ENCODE measurements at places on chromosomes 16 and 17. TPM values are rescaled to one million over a fixed set of nuclear protein-coding genes. Genes with fewer than 3 reads are reported as not detected.

DNA sequence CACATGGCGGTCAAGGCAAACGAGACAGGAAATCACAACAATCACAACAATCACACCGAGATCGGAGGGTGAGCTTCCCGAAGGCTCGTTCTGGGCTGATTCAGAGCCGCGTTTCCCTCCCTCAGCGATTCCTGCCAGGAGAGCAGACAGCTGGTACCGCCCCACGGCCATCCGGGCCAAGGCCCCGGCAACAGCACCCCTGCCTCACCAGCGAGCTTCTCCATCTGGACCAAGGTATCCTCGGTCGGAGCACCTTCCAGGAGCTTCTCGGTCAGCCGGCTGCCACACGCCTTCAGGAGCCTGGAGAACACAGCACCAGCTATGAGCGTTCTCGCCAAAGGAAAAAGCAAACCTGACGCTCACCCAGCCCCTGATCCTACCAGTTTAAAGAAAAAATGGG, 15.2 kb upstream of the PLD6 start:
- no peak for DNase-seq

DNA sequence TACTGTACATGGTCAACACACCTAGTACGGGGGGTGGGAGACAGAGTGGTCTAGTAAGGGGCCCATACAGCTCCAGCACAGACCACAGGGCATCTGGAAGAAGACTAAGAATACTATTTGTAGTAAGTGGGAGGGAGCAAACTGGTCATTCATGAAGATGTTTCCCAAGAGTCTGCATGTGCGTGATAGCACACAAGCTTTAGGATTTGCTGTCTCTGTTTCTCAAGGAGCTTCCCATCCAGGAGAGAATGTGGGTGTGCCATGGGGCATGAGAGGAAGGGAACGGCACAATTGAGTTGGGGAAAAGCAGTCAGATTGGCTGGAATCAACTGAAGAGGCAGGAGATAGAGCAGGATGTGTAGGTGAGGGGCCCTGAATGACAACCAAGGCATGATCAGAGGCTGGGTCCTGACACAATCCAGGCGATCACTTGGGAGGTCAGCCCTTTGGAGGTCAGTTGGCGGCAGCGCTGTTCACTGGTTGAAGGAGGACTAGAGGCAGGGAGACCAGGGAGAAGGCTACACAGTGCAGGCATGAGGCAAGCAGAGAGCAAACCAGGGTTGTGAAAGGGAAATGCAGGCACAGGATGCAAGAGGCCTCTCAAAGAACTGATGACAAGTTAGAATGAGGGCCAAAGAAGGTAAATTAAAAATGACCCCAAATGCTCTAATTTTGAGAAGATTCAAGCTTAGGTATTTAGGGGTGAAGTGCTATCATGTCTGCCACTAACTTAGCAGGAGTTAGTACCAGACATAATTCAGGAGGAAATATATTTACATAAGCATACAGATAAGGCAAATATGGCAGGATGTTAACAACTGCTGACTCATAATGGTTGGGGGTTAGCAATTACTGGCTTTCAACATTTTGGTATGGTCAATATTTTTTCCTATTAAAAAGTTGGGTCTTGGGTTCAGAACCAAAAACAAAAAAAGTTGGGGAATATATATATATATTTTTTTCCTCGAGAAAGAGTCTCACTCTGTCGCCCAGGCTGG, 10.3 kb downstream of the UBE2O start:
- no peak for DNase-seq

Gene ODAD4
- 6.5 TPM for polyA plus RNA-seq

GRCh38 chr17:44972953-44973352, 4.8 kb upstream of the C1QL1 start:
- DNase-seq, result no peak

GRCh38 chr16:81693041-81693743, 85.9 kb upstream of the PLCG2 start:
- no peak for DNase-seq

GRCh38 chr16:85935974-85936760, 37.2 kb downstream of the IRF8 start:
- no peak for DNase-seq

Gene ACSM5
- polyA plus RNA-seq, result 8.6 TPM

Gene SPHK1
- polyA plus RNA-seq, result 2.5 TPM

Gene MFAP4
- polyA plus RNA-seq, result 245 TPM

DNA sequence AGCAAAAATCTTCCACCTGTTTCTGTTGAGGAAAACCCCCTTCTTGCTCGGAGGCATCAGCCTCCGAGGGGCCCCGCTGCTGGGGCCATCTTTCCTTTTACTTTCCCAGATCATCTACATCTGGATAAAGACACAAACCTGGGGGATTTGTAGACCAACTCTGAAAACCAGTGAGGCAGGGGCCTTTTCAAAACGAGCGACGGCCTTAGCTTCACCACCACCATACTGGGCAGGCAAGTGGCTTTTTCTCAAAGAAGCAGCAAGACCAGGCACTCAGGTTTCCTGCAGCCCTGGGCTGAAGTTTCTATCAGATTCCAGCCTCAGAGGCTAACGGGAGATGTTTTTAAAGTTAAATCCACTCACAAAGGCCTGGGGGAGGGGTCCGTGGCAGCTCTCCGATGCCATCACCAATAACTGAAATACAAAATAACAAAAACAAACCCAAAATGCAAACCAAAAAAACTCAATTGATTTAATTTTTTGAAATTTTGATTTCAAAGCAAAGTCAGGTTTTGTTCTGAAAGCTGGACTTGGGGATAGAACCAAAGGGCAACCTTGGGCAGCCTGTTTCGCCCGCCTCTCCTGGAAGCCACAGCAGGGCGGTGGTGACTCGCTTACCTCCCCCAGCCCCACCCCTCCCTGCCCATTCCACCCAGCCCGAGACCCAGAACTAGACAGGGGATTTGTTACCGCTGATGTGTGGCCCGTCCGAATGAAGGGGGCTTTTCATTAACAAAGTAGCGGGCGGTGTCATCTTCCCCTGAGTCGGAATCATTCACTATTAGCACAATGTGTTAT, 55.8 kb downstream of the SALL1 start:
- no peak for DNase-seq

DNA sequence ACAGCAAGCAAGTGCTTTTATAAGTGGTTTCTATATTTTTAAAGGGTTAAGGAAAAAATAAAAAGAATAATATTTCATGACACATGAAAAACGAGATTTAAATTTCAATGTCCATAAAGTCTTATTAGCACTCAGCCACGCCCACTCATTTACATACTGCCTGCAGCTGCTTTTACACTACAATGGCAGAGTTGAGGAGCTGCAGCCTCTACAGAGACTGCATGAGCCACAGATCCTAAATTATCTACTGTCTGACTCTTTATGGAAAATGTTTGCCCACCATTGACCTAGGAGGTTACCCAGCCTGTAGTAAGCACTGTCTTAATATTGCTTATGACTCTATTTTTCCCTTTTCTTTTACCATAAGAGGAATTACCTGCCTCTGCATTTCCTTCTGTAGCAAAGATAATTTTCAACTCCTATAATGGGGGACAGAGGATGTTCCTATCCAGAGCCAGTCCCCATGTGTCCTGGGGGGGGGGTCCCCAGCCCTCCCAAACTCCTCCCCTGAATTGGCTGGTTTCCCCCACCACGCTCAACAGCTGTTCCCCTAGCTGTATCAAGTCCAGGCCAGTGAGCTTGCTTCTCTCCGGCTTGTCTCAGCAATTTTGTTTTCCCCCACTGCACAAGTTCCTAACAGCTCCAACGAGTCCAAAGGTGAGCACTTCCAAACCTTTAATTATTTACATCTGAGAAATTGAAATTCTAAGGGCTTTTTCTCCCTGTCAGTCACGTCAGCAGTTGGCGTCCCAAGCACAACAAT, 139.4 kb upstream of the ERCC4 start:
- DNase-seq, result no peak

DNA sequence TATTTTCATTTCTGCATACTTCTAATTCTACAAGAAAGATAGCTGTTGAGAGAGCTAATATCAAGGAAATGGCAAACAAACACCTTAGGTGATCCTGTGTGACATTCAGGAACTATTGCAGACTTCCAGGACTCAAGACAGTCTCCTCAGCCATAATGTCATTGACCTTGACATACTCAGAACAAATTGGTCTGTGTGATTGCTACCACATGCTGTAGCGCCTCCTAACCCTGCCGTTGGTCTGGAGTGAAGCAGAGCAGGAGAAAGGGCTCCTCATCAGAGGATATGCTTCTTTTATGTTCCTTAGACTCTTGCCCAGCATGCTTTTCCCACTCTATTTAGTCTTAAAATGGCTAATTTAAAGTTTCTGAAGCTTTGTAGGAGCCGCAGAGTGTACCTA, 194.2 kb upstream of the TBX2 start:
- DNase-seq, result no peak

GRCh38 chr16:69890114-69890891, 60.8 kb upstream of the CLEC18A start:
- peak; percentile 47 for DNase-seq

DNA sequence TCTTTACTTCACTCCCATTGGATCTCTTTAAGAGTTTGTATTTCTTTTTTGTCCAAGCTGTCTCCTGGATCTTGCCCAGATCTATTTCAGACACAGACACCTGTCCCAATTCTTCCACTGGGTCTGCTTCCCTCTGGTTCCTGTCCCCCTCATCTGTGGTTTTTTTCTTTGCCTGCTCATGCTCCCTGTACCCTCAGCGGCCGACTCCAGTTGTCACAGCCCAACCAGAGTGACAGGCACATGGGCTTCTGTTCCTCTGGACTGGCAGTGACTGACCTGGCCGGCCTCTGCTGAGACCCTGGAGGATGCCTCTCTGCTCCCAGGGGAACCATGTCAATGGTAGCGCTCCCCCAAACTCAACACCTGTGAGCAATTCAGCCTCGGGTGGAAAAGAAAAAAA, 142.6 kb downstream of the WSCD1 start:
- no peak for DNase-seq

GRCh38 chr17:48153691-48154358, 46.3 kb downstream of the SNX11 start:
- no peak for DNase-seq

DNA sequence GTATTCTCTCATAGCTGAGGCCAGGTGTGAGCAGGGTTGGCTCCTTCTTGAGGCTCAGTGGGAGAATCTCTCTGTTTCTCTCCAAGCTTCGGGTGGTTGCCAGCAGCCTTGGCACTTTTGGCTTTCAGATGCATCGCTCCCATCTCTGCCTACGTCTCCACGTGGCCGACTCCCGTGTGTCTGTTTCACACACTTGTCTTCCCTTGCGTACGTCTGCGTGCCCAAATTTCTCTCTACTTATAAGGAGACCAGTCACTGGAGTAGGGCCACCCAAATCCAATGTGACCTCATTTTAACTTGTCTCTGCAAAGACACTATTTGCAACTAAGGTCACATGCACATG, 14.7 kb downstream of the OSBPL7 start:
- no peak for DNase-seq

Gene ABCA5
- 25.1 TPM for polyA plus RNA-seq

DNA sequence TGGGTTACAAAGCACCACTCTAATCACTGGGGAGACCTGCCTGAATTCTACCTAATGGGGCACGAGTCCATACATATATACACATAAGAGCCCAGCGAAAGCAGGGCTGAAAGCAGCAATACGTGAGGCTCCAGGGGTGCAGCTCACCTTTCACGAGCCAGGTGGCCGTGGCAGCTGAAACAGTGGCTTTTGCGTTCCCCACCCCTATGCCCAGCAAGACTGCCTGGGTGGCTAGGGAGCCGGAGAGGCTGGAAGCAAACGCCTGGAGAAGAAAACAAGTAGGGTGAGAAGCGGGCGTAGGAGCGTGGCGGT, 618 bp downstream of the RUSF1 start:
- no peak for DNase-seq

- no peak for DNase-seq
Observed at GRCh38 chr17:30209930-30210329, 25.6 kb downstream of the SLC6A4 start.

DNA sequence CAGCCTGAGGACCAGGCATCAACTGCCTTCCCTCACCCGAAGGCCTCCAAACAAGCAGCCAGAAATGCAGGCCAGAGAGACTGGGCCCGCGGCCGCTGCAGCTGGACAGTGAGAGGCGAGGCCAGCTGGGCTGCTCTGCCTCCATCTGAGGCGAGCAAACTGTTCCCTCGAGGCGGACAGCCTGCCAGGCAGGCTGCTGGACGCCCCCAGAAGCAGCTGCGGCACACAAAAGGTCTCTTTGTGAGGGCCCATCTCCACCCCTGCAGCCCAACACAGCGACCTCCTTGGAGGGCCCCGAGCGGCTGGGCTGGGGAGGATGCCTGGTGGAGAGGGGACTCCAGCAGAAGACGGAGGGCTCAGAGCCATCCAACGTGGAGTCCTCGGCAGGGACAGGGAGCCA, 4.7 kb downstream of the CORO7 start:
- no peak for DNase-seq

Gene CCL3
- polyA plus RNA-seq, result 2.4 TPM

Gene C1QTNF8
- polyA plus RNA-seq, result not detected

- DNase-seq, result no peak
Observed at GRCh38 chr17:34614698-34615097, 35.3 kb downstream of the TMEM132E start.

Gene COX6A2
- 0.55 TPM for polyA plus RNA-seq

Gene ZFP3
- 15.2 TPM for polyA plus RNA-seq

Gene MILR1
- polyA plus RNA-seq, result 3.2 TPM

Gene PLCG2
- polyA plus RNA-seq, result 37.6 TPM

Gene PPP1R27
- polyA plus RNA-seq, result not detected

Gene DNAJA2
- polyA plus RNA-seq, result 93.4 TPM

GRCh38 chr16:67872631-67873434, at the start of gene EDC4:
Gene EDC4 (plus strand): TSS chr16:67873052. CDS start chr16:67873262, 210 bp downstream.
- no peak for DNase-seq

Gene NTN1
- polyA plus RNA-seq, result 2.6 TPM

GRCh38 chr17:41496803-41497484, 7.2 kb upstream of the KRT36 start:
- DNase-seq, result no peak

- DNase-seq, result peak; percentile 54
Observed at GRCh38 chr16:82005027-82005830, 6.0 kb downstream of the SDR42E1 start.

GRCh38 chr17:3547628-3548027, 10.0 kb downstream of the TRPV3 start:
- DNase-seq, result no peak

- DNase-seq, result no peak
Observed at GRCh38 chr17:7961421-7961820, 29.4 kb downstream of the CNTROB start.

Gene NPIPB6
- 0.99 TPM for polyA plus RNA-seq

Gene ACD
- 19.8 TPM for polyA plus RNA-seq

GRCh38 chr16:1559446-1559975, 26.0 kb downstream of the TMEM204 start:
- no peak for DNase-seq

DNA sequence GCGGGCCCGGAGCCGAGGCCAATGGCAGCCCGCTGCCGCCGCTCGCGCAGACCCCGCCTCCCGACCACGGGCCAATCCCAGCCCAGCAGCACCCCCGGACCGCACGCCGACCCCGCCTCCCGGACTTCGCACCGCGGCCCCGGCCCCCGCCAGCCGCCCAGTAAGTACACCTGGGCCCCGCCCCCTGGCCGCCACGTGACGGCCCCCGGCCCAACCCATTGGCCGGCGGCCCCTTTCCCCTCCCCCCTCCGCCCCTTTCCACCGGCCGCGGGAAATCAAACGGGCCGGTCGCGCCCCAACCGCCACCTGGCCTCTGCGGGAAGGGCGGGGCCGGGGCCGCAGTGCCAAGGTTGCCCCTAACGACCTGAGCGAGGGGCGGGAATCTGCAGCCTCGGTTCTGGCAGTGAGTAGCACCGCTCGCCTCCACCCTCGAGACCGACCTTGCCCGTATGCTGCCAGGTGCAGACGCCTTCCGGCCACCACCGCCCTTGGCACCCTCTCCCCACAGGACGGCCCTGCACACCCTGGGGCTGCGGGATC, at the start of gene YBX2:
YBX2 (minus strand) TSS at position 26 of the 540 bp plus-strand sequence. CDS start 139 bp downstream, outside the sequence.
- no peak for DNase-seq

Measured in right renal cortex interstitium (tissue), 3 donors.